ENCODE measurements at places on chromosomes 6 and 20.

DNA sequence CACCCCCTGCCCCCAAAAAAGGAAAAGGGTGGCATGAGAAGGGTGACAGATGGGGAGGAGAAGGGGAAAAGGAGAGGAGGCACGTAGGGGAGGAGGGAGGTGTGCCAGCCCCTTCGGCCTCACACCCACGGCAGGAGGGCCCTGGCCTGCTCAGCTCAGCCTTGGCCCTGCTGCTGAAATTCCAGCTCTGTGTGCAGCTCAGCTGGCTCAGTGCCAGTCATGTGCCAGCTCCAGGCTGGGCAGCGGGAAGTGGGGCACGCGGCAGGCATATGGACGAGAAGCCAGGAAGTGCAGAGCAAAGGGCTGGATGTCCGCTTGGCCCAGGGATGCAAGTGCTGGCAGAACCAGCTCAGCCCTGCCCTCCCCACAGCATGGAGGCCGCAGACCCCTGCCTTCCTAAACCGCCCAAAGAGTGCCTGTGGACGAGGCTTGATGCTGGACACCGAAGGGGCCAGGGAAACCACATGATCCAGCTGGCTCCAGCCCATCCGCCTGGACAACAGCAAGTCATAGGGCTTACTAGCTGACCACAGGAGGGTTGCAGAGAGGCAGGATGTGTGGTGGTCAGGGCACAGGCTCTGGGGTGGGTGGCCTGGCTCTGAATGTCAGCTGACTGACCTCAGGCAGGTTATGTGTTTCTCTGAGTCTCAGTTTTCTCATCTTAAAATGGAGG lies 60.2 kb downstream of the NOL4L start:
- peak; percentile 80 for DNase-seq

- no peak for DNase-seq
These were observed 453.5 kb upstream of the JARID2 start for GRCh38 chr6:14792118-14792955.

DNA sequence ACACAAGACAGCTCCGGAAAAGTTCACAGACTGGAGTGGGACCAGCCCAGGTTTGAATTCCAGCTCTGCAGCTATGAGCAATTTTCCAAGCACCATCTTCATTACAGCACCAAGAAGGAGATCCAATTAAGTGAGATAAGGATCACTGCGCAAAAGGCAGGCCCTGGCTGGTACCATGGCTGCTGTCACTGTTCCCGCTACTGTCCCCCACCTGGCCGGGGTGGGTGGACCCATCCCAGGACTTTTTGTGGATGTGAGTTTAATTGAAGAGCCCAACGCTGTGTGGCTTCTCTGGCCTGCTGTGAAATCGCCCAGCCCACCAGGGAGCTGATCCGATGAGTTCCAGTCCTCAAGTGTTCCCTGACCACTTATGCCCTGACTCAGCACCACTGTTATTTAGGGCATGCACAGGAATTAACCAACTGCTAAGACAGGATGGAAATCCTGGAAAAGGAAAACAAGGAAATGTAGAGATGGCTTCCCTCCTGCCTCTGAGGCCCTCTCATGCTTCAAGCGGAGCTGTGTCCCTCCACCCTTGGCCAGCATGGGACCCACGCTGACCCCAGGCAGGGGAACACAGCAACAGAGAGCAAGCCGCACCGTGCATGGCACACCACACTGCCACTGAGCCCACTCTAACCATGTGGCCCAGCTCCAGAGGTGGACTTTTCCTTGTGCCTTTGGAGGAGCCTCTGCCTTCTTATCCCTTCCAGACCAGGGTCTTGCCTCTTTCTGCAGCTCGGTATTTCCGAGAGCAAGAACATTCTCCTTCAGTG lies 150.0 kb upstream of the CST7 start:
- no peak for DNase-seq

DNA sequence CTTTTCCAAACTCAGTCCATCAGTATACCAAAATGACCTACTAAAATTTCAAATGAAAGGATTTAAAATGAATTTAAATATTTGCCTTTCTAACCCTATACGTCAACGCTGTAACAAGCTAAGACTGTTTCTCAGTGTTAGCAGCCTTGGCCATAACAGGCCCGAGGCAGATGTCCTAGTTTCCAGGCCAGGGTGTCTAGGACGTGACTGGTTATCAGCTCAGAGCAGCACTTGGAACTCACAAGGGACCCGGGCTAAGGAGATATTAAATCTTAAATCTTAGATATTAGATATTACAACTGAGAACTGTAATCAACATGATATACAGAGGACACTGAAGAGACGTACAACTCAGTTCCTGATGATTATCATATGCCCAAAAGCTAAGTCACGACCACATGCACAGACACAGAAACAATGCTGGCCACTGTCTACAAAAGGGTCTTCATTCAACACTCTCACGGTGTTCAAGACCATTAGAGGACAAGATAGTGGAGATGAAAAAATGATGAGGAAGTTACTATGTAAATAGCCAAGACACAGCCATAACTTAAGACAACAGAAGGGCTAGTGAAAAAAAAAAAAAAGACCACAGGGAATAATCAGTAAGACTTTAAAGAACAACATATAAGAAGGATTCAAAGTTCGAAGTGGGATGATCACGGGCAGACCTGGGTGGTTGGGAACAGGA lies at the start of gene CLDN20:
CLDN20 (plus strand) TSS at position 641 of the 691 bp plus-strand sequence. CDS start 11,707 bp downstream, outside the sequence.
- DNase-seq, result no peak

- no peak for DNase-seq
These were observed 191.9 kb upstream of the SLC35B3 start for GRCh38 chr6:8627085-8627861.

GRCh38 chr20:10576411-10577090 lies 97.2 kb downstream of the JAG1 start:
- no peak for DNase-seq

Measured in NCI-H1092 treated with DMSO at 0.1 percent for 48 hours (cell line).